ENCODE measurements at places on chromosomes 12 and 14.
A peak's percentile ranks its signal among the peaks of the same experiment; 100 is the strongest.

GRCh38 chr12:6084261-6084968, 40.1 kb downstream of the VWF start:
- DNase-seq: peak; percentile 33

DNA sequence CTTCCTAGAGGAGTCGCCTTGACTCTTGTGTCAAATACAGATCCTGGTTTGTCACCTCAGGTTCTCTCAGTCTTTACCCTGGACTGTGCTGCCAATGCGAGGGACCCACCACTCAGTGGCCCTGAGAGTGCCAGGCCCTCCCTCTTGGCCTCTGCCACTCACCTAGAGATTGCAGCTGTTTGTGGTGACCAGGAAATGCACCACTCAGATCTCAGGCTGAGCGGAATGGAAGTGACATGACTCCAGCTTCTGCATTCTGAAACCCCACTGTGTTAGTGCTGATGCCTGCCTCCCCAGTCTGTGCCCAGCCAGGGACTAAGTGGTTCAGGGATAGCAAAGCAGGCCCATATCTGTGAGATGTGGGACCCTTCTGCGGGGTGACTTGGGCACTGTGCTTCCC, 27.8 kb upstream of the NEDD1 start:
- DNase-seq: no peak

- peak; percentile 33 for DNase-seq
Observed at GRCh38 chr12:16165506-16165905, 112.0 kb downstream of the SLC15A5 start.

GRCh38 chr14:103630364-103631108, 1.5 kb downstream of the KLC1 start:
- DNase-seq: no peak

DNA sequence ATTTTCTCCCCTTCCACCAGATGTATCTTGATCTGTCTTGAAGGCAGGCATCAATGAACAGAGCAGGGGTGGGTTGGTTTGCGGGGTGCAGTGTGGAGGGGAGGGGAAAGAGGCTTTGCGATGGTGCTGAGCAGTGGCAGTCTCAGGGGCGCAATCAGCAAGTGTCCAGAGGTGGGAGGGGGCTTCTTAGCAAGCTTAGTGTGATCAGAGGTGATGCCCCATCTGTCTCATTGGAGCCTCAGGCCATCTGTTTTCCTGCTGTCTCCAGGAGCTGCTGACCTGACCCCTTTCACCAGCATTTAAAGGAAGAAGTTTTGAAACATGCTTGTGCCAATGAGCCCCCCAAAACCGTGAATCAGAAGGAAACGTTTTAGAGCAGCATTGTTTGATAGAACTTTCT, 187.7 kb upstream of the LHX5 start:
- DNase-seq: no peak

- DNase-seq: no peak
Observed at GRCh38 chr12:76123259-76124212, 39.1 kb upstream of the NAP1L1 start.

DNA sequence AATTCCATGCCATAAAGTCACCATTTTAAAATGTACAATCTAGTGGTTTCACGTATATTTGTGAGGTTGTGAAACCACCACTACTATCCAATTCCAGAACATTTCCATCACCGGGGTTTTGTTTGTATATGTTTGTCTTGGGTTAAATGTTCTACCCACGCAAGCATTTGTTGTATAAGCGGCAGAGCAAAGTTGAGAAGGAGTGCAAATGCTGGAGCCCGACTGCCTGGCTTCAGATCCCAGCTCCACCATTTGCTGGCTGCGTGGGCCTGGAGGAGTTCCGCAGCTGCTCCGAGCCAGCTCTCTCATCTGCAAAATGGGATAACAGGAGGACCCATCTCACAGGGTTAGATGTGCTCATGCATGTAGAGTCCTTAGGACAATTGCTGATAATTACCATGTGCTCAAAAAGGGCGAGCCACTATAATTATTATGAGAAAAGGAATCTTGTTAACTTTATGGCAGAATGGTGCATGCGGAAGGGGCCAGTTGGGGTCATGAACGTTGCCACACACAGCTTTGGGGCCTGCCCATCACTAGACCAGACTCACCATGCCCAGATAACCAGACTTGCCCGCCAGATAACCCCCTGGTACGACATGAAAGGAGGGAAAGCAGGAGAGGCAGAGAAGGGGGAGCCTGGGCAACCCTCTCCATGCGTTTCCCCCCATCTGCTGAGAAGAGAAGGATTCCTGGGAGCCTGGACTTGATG, 6.4 kb downstream of the ACTN1 start:
- DNase-seq: no peak

- no peak for DNase-seq
Observed at GRCh38 chr12:8572507-8572906, 31.8 kb upstream of the CLEC4E start.

DNA sequence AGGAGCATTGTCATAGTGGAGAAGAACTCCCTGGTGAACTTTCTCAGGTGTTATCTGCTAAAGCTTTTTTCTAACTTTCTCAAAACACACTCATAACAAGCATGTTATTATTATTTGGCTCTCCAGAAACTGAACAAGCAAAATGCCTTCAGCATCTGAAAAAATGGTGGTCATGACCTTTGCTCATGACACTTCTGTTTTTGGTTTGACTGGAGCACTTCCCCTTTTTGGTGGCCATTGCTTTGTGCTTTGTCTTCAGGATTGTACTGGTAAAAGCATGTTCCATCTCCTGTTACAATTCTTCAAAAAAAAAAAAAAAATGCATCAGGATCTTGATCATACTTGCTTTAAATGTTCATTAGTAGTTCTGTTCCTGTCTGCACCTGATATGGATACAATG, 1241.6 kb upstream of the USP15 start:
- DNase-seq: no peak

DNA sequence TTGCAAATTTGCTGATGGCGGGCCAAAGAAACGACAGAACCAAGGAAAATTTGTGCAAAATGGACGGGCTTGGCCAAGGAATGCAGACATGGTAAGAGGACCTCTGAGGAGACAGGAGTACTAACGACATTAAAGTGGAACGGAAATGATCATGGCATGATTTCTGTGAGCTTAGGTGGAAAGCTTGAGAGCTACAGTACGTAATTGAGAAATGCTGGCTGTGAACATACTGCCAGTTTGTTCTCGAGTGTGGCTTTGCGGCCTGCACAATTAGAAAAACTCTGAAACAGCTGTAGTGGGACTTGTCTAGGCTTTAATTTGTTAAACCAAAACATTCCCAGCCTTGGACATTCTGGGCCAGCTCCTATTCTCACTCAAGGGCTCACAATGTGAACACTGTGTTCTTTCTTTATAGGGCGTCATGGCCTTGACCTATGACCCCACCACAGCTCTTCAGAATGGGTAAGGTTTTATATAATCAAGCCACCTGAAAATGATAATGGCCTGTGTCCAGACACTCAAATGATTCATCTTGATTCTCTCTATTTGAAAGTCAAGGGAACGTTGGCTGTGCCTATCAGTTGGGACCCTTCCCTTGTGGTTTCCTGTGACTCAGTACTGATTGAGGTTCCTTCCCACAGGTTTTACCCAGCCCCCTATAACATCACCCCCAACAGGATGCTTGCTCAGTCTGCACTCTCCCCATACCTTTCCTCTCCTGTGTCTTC, 48.5 kb downstream of the BAZ2A start:
- no peak for DNase-seq

DNA sequence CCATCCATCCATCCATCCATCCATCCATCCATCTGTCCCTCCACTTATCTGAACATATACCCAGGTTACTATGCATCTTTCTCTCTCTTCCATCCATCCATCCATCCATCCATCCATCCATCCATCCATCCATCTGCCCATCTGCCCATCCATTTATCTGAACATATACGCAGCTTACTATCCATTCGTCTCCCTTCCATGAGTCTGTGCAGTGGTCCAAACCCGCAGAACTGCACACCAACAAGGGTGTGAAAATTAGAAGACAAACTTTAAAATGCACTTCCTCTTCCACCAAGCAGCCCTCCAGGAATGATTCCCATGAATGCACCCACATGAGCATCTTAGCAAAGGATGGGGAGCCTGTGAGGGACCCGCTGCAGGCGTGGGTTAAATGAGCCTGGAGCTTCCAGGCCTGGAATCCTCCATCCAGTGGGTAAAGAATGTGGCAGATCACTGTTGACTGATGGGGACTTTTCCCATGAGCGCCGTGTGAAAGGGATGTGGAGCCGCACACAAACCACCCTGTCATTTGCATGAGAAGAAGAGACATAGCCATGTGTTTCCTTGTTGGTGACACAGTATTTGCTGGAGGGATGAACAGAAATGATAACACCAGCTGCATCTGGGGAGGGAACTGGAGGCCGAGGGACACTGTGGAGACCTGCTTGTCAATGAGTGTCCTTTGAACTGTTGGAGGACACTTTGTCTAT, 376.6 kb downstream of the ADGRD1 start:
- DNase-seq: no peak

GRCh38 chr14:93787465-93788292, 606 bp downstream of the PRIMA1 start:
- no peak for DNase-seq

- DNase-seq: no peak
Observed at GRCh38 chr12:13539051-13539450, 342.5 kb downstream of the EMP1 start.

- DNase-seq: no peak
Observed at GRCh38 chr12:78210894-78211302, 380.2 kb downstream of the NAV3 start.

DNA sequence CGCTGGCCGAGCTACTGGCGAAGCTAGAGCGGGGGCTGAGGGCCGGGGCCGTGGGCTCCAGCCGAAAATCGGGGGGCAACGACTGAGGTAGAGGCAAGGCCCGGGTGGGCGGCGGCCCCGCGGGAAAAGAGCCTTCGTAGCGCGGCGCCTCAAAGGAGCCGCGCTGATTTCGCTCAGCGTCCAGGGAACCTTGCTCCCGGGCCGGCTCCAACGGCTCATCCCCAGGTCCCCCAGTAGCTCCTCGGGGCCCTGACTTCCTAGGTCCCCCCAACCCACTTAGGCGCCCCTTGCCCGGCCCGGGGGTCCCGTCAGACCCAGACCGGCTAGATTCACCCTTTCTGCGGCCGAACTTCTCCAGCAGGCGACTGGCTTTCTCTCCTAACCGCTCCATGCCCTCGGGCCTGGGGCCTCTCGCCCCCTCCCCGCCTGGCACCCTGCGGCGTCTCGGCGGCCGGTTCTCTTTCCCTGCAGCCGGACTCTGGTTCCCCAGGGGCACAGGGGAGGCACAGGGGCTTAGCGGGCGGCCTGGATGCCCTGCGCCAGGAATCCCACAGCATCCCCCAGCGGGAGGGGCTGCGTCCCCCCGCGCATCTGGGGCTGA, 375 bp downstream of the AJUBA start:
- no peak for DNase-seq

GRCh38 chr12:51898937-51899336, 8.4 kb upstream of the ACVRL1 start:
- no peak for DNase-seq

GRCh38 chr12:12202105-12202504, 64.7 kb downstream of the LRP6 start:
- no peak for DNase-seq

GRCh38 chr12:1666215-1666614, 24.7 kb upstream of the ADIPOR2 start:
- DNase-seq: no peak

- no peak for DNase-seq
Observed at GRCh38 chr12:122947352-122947792, 18.9 kb downstream of the ABCB9 start.

DNA sequence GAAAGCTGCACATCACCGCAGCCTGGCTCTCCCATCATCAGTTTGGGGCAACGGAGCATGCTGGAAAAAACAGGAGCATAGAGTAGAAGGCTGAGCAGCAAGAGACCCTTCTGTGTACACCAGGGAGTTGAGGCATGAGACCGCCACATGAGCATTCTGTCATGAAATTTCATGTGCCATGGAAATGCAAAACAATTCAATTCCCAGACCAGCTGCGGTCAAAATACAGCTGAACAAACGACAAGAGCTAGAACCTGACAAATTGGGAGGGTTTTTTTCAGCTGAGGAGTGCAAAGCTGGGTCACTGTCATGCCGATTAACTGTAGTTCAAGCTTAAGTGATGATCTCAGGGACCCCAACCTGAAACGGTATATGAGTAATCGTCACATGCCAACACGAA, 37.1 kb downstream of the TMEM30B start:
- no peak for DNase-seq

GRCh38 chr12:93785249-93786010, 108.3 kb downstream of the CRADD start:
- DNase-seq: peak; percentile 22

DNA sequence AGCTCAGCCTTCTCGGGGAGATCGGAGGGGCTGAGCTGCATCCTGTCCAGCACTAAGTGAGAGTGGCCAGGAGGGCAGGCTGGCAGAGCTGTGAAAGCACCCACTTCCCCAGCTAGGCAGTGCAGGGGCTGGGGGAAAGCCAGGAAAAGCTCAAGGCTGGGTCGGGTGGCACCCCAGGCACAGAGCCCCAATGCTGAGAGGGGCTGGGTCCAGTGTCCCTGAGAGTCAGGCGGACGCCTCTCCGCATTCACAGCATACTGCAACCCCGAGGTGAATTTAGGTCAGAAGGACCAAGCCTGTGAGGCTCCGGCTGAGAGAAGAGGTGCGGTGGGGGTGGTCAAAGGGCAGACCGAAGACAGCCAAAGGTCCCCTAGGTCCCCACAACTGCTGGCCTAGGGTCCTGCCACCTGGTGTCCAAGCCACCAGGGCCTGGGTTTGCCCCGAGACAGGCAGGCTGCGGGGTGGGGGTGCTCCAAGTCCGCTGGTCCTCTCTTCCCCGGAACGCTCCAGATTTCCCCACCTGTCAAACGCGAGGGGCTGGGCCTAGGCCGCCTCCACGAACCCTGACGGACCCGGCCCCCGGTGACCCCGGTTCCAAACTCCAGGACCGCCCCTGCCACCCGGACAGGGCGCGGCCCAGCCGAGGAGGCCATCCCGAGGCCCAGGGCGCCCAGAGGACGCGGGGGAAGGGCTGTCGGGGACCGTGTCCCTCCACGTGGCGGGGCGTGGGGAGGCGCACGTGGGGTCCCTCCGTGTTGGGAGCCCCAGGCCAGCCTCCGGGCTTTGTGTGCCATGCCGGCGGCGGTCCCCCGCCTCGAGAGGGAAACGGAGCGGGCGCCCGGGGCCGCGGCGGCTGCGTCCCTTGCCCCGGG, 527 bp downstream of the CAMKK2 start:
- no peak for DNase-seq

All from iPS DF 6.9 (cell line).